Esophagus muscularis mucosa (tissue), 4 donors: ENCODE measurements at places on chromosomes 2 and 18. TPM values are rescaled to one million over a fixed set of nuclear protein-coding genes. Genes with fewer than 3 reads are reported as not detected.

GRCh38 chr2:168541858-168542257, 85.8 kb downstream of the CERS6 start:
- no peaks in the 10 kb centered on the region for H3K36me3 ChIP-seq
- H3K27ac ChIP-seq, result no peak overlapping the region
- no peak overlapping the region for H3K4me3 ChIP-seq
- DNase-seq, result no peak

DNA sequence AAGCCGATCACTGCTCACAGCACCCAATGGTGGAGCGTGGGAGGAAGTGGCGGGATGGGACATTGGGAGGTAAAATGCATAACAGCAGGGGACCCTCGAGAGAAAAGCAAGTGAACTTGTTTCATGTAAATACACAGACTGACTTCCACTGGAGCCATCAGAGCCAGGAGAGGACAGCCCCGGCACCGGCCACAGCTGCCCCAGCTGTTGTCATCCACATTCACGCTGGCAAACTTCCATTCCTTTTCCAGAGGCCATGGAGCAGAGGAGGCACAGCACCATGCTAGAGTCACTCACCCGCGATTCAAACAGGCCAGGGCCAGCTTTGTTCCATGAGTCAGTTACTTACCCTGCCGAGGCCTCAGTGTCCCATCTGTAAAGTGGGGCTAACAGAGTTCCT, 610.9 kb upstream of the SALL3 start:
- no peak overlapping the region for H3K4me3 ChIP-seq
- H3K36me3 ChIP-seq, result no peaks in the 10 kb centered on the region
- no peak for DNase-seq
- H3K27ac ChIP-seq, result no peak overlapping the region
- no peaks in the 10 kb centered on the region for H3K4me1 ChIP-seq

Gene ODC1
- 105 TPM for total RNA-seq

Gene EMILIN2
- 24.2 TPM for total RNA-seq

Gene SETBP1
- 40.9 TPM for total RNA-seq

Gene G6PC2
- not detected for total RNA-seq

GRCh38 chr18:6482198-6482977, 67.7 kb upstream of the L3MBTL4 start:
- H3K4me1 ChIP-seq, result no peaks in the 10 kb centered on the region
- no peak overlapping the region for H3K27ac ChIP-seq
- no peak overlapping the region for H3K4me3 ChIP-seq
- no peaks in the 10 kb centered on the region for H3K36me3 ChIP-seq
- DNase-seq, result no peak

DNA sequence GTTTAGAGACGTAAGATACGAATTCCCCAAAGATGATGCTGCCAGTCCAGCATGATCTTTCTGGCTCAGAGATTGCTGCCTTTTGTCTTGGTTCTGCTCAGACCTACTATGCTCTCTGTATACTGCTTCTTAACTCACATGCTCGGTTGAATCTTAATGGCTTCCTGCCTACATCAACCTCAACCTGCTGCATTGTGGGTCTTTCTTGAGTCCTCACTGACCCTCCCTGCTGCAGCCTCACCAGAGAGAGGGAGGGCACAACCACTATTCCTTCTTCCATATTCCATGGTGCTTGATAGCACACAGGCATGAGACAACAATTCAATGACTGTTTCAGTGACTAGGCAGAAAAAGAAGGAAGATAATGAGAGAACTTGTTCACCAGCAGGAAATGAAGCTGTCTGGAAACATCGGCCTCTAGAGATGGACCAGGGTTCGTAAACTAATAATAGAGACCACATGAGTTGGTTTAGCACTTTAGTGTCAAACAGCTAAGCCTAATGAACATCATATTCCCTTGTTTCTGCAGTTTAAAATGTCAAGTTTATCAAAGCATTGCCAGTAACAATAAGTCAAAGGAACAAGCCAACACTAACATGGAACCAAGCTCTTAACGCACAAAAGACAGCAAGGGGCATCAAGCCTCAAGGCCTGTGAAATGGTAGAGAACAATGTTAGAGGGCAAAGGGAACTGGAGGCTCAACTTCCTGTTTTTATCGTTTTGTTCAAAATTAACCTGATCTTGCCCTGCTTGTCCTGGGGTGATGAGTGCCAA, 333.9 kb downstream of the PDE11A start:
- no peaks in the 10 kb centered on the region for H3K36me3 ChIP-seq
- H3K4me1 ChIP-seq, result no peaks in the 10 kb centered on the region
- no peaks in the 10 kb centered on the region for H3K27me3 ChIP-seq

DNA sequence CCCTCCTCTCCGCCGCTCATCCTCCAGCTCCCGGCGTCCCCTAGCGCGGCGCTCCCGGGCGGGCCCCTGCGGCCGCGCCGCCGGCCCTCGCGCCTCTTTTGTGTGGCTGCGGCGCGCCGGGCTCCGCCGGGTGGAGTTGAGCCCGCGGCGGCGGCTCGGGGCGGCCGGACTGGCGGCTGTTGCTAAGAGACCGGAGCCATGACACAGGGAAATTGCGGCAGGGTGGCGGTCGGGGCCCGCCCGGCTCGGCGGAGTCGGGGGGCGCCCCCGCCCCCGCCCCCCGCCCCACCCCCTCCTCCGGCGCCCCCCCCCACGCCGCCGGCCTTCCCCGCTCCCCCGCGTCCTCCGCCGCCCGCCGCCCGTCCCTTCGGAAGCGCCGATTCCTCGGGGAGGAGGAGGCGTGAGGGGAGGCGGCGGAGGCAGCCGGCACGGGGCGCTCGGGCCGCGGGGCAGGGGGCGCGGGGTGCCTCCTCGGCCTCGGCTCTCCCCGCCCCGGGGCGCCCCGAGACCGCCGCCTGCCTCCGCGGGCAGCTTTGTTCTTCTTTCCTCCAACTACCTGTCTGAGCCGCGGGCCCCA, at the start of gene TMEM200C:
Gene TMEM200C, minus strand, starts transcription at position 224 of the 577 bp plus-strand sequence. CDS start 3,459 bp downstream, outside the sequence.
- DNase-seq, result no peak
- H3K27me3 ChIP-seq, result no peaks in the 10 kb centered on the region
- no peaks in the 10 kb centered on the region for H3K36me3 ChIP-seq
- H3K4me1 ChIP-seq, result peaks cover 13% of the 10 kb centered on the region
- H3K4me3 ChIP-seq, result peak within 1 kb of the TSS; percentile 51

- no peak overlapping the region for H3K4me3 ChIP-seq
- H3K36me3 ChIP-seq, result no peaks in the 10 kb centered on the region
- no peaks in the 10 kb centered on the region for H3K27me3 ChIP-seq
- H3K27ac ChIP-seq, result no peak overlapping the region
Measured at GRCh38 chr18:59374128-59374527, 15.1 kb upstream of the LMAN1 start.

DNA sequence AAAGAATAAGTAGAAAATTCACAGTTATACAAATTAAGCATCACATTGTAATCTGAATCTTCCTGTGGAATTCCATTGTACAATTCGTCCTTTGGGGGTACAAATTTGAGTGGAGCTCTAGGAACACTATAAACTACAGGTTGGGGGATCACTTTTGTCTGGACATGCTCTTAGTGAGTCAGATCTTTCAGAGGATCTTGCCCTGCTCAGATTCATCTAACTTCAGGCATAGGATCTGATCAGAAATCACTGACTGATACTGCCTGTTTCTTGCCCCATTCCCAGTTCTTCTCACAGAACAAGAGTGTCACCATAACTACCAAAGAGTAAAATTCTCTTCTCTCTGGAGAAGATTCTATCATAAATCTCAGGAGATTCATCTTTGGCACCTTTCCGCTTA, 10.7 kb upstream of the VSNL1 start:
- no peak overlapping the region for H3K4me3 ChIP-seq
- no peaks in the 10 kb centered on the region for H3K4me1 ChIP-seq
- no peaks in the 10 kb centered on the region for H3K36me3 ChIP-seq
- no peak for DNase-seq

- no peaks in the 10 kb centered on the region for H3K27me3 ChIP-seq
- H3K4me3 ChIP-seq, result no peak overlapping the region
- no peaks in the 10 kb centered on the region for H3K36me3 ChIP-seq
- no peaks in the 10 kb centered on the region for H3K4me1 ChIP-seq
- no peak overlapping the region for H3K27ac ChIP-seq
Measured at GRCh38 chr18:8848541-8848940, 143.2 kb downstream of the MTCL1 start.

Gene M1AP
- total RNA-seq, result 0.42 TPM

- H3K27ac ChIP-seq, result peak overlapping the region; percentile 91
- H3K27me3 ChIP-seq, result no peaks in the 10 kb centered on the region
- no peak for DNase-seq
- H3K4me3 ChIP-seq, result peak overlapping the region; percentile 84
- H3K36me3 ChIP-seq, result peaks cover 14% of the 10 kb centered on the region
Measured at GRCh38 chr2:219570194-219570923, 980 bp downstream of the OBSL1 start.

Gene HOXD8
- 4.0 TPM for total RNA-seq

Gene MC2R
- not detected for total RNA-seq

Gene BUB1
- 1.8 TPM for total RNA-seq

Gene OR6B2
- total RNA-seq, result not detected

GRCh38 chr18:74897971-74898657, 300.4 kb downstream of the ZNF407 start:
- H3K4me1 ChIP-seq, result no peaks in the 10 kb centered on the region
- no peak overlapping the region for H3K27ac ChIP-seq
- no peaks in the 10 kb centered on the region for H3K27me3 ChIP-seq
- no peaks in the 10 kb centered on the region for H3K36me3 ChIP-seq

- no peaks in the 10 kb centered on the region for H3K36me3 ChIP-seq
- DNase-seq, result no peak
- no peak overlapping the region for H3K27ac ChIP-seq
- no peaks in the 10 kb centered on the region for H3K4me1 ChIP-seq
- no peak overlapping the region for H3K4me3 ChIP-seq
- no peaks in the 10 kb centered on the region for H3K27me3 ChIP-seq
Measured at GRCh38 chr2:35562488-35562887, 793.1 kb upstream of the CRIM1 start.

DNA sequence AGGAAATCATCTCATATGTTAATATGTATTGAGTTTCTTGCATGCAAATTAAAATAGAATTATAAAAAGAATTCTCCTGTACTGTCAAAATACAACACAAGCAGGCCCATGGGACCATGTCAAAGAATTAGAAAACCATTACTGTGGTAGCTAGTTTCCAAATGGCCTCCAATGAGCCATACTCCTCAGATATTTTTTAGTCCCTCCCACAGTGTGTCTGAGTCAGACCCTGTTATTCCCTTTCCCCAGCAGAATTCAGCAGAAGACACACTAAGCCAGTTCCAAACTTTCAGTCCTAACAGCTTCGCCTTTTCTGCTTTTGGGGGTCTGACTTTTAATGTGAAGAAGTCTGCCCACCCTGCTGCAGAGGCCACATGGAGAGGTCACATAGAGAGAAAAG, 86.7 kb downstream of the FIGN start:
- no peaks in the 10 kb centered on the region for H3K36me3 ChIP-seq
- H3K27ac ChIP-seq, result no peak overlapping the region
- H3K27me3 ChIP-seq, result no peaks in the 10 kb centered on the region

DNA sequence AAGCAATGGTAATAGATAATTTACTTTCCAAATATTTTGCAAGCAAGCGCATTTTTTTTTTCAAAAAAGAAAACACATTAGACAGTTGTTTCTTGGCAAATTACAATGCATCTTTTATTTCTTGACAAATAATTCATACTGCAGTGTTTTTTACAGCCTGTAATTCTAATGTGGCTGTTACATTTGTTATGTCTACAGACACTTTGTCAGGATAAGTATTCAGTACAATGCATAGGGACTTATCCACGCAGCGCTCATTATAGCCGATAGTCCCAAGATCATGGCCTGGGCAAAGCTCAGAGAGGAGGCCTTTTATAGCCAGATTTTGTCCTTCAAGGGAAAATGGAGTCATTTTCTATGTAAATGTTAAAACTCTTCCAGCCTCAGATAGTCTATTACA, 123.0 kb upstream of the FANCL start:
- H3K4me1 ChIP-seq, result no peaks in the 10 kb centered on the region
- no peak overlapping the region for H3K27ac ChIP-seq
- no peaks in the 10 kb centered on the region for H3K36me3 ChIP-seq
- DNase-seq, result no peak
- no peaks in the 10 kb centered on the region for H3K27me3 ChIP-seq

GRCh38 chr2:66813976-66814375, 379.1 kb downstream of the MEIS1 start:
- no peak for DNase-seq
- no peak overlapping the region for H3K4me3 ChIP-seq
- H3K27me3 ChIP-seq, result no peaks in the 10 kb centered on the region
- H3K4me1 ChIP-seq, result peaks cover 13% of the 10 kb centered on the region

Gene DAW1
- 0.33 TPM for total RNA-seq

GRCh38 chr2:190280565-190281350, 38.9 kb downstream of the HIBCH start:
- H3K27ac ChIP-seq, result no peak overlapping the region
- peaks cover 13% of the 10 kb centered on the region for H3K36me3 ChIP-seq
- no peak for DNase-seq
- no peaks in the 10 kb centered on the region for H3K27me3 ChIP-seq
